Stimulated activated CD4-positive, alpha-beta T cell treated with anti-CD3 and anti-CD28 coated beads, Interleukin-4, amount 100 ng/mL, for 4 hours (primary cell): ENCODE measurements at places on chromosomes 6 and 20.

DNA sequence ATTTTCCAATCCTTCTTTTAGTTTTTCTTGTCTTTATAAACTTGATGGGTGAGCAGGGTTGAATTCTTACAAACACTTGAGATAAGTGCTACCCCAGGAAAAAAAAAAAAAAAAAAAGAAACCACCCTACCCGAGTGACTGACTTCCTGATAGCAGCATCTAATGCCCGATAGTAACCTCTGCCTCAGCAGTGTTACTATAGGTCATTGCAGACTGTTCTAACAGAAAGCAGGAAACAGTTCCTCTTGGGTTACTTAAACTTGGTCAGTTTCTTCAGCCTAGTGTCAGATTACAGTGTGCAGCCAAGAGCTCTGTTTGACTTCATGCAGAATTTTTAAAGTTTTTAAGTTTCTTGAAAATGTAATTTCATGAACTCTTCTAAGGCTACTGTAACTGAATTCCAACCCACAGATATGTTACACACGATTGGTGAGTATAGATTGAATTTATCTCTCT is 2.1 kb downstream of the MYLIP start:
- DNase-seq, result peak; percentile 27

GRCh38 chr6:136137008-136137692 is 113.0 kb downstream of the MTFR2 start:
- DNase-seq, result no peak

DNA sequence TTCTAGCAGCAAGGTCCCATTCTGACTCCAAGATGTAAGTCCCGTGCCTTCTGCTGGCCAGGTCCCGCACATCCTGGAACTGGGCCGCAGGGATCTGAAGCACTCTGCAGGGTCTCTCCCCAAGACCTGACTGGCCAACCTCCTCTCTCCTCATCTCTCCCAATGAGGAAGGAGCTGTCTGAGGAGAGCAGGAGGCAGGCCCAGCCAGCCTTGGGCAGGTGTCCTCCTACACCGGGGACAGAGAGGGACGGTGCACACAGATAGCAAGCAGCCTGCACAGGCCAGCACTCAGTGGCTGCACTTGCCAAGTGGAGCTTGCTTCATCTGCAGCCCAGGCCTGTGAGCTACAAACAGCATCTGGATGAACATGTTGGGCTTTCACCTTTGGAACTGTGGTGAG is 76.8 kb upstream of the CD93 start:
- DNase-seq, result no peak

DNA sequence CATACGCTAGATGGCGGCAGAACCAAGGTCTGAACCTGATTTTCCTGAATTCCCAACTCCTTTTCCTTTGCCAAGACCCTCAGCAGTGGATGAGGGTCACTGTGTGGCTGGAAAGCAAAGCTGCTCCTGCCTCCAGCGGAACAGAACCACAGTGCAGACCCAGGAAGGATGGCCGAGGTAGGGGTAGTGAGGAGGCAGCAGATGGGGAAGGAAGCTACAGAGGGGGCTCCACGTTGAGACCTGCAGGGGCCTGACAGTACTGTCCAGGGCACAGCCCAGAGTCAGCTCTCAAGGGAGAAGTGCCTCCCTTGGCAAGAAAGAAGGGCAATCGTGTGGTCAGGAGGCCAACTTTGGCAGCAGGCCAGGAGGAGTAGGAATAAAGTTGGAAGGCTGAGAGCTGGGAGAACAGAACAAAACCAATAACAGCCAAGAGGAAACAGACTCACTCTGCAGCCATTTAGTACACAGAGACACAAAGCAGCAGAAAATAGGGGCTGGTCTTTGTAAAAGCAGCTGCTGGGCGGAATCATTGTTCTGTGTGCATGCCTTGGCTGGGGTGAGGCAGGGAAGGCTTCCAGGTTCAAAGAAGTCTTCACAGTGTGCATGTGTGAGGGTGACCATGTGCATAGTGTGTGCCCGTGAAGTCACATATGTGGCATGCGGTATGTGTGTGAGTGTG is 3.1 kb downstream of the GABRR2 start:
- DNase-seq, result no peak

DNA sequence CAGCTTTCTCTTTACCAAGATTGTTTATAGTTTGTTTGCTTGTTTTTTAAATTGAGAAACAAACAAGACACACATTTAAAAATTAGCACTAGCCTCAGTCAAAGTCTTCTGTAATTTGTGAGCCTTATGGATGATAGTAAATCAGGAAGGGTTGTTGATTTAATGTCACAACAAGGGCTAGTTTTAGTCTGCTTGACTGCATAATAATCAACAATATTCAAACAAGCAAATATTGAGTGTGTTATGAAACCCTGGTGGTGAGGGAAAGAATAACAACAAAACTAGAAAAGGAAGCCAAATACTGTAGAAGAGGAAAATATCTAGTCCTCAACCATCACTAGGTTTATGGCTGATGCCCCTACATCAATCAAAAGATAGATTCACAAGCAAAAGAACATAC is 228.6 kb downstream of the TBC1D7 start:
- no peak for DNase-seq

DNA sequence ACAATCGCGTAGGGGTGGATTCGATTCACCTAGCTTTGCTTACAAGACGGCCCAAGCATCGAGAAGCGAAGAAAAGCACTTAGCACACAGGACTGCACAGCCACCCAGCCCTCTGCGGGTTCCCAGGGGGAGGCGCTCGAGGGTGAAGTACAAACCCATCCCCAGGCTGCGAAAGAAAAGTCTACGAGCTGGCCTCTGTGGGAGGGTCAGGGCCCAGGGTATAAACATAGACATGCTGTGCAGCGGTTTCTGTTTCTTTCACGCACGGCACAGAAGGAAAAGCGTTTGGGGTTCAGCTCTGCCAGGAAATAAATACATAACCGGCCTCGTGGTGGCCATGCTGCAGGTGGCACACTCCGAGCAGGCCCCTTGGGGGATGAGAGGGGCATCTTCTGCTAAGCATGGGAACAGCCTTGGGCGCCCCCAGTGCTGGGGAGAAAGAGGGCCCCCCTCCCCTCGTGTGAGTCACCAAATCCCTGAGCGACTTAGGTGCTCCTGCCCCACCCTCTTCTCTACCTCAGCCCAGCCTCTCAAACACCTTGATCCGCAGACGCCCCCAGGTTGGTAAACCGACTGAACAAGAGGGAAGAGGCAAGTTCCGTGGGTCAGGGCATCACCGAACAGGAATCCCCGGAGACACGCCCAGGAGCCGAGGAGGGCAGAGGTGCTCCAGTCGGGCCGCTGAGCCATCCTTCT is 91.6 kb upstream of the RIPOR2 start:
- DNase-seq, result peak; percentile 75
